ENCODE measurements at places on chromosomes 3 and 15.

DNA sequence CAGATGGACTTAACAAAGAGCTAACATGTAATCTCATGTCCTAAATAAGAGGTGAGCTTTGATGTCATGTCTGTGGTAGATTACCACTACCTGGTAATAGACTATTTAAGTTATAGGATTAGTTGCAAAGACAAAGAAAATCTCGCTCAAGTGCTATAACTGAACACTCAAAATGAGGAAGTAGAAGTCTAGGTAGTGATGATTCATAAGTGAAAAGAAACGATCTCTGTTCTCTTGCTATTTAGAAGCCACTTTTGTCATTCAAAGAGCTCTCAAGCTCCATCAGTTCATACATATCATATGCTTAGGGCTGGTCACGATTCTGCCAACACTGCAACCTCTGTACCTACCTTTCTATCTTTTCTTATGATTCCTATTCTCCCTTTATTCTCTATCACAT is 110.9 kb downstream of the EDEM1 start:
- DNase-seq, result no peak

GRCh38 chr3:54878145-54878544 is 49.7 kb downstream of the LRTM1 start:
- no peak for DNase-seq

- DNase-seq, result no peak
These were observed 82.2 kb downstream of the CPN2 start for GRCh38 chr3:194268654-194269512.

- DNase-seq, result no peak
These were observed 3.5 kb upstream of the PLOD2 start for GRCh38 chr3:146164506-146164905.

DNA sequence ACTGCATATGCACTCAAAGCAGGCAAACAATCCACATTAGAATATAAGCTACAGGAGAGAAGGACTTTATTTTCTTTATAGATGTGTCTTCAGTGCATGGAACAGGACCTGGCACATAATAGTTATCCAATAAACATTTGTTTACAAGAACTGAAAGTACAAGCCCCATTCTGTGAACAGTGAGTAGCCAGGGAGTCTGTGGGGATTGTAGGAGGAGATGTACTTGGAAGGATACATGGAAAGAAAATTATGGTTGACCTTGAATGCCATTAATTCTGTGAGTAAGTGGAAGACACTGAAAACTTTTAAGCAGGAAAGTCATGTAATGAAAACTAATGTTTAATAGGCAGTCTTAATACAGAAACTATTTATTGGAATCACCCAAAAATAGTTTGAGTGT is 28.3 kb downstream of the MASP1 start:
- DNase-seq, result no peak

GRCh38 chr3:127171721-127172120 is 21.2 kb upstream of the PRR23E start:
- DNase-seq, result no peak

DNA sequence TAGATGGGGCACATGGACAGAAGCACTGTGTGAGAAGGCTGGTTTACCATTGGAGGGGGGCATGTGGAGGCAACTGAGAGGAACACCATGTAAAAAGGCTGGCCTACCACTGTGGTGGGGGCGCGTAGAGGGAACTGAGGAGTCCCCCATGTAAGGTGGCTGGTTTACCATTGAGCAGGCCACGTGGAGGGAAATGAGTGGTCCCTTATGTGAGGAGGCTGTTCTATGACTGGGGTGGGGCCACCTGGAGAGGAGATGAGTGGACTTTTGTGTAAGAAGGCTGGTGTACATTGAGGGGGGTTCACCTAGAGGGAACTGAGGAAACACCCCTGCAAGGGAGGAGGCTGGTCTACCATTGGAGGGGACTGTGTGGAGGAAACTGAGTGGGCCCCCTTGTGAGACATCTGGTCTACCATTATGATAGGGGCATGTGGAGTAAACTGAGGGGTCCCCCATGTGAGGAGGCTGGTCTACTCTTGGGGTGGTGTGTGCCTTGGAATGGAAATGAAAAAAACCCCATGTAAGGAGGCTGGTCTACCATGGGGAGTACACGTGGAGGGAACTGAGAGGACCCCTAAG is 156.9 kb downstream of the FBLN2 start:
- no peak for DNase-seq

DNA sequence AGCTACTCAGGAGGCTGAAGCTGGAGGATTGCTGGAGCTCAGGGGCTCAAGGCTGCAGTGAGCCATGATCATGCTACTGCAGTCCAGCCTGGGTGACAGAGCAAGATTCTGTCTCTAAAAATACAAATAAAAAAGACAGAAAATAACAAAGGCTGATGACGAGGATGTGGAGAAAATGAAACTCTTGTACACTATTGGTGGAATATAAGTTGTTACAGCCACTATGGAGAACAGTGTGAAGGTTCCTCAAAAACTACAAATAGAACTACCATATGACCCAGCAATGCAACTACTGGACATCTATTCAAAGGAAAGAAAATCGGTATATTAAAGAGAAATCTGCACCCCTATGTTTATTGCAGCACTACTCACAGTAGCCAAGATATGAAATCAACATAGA is 526.7 kb upstream of the NAALADL2 start:
- DNase-seq, result no peak

- no peak for DNase-seq
These were observed 156.7 kb upstream of the MEF2A start for GRCh38 chr15:99409097-99409473.

GRCh38 chr15:83930392-83931212 is 276.7 kb downstream of the ADAMTSL3 start:
- no peak for DNase-seq

- no peak for DNase-seq
These were observed 33.8 kb upstream of the GREM1 start for GRCh38 chr15:32683906-32684584.

DNA sequence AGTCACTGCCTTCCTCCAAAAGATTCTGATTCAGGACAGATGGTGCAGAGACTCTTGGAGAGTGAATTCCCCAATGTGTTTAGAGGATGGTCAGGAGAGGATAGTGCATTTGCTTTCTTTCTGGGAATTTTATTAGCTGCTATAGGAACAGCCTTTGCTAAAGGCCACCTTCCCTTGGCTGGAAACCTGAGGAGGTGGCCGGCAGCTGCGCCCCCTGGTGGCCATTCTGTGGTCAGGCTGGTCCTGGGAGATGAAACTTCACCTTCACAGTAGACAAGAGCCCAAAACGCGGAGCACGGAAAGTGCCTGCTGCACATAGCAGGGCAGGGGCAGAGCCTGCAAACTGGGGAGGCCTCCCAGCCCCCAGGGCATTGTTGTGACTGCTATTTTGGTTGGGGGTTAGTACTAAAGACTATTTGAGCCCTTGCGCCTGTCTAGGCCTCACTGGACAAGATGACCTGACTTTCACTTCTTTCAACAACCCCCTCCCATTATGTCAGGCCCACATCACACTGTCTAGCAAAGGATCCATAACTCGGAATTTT is 34.3 kb downstream of the SEC22C start:
- DNase-seq, result peak; percentile 42

DNA sequence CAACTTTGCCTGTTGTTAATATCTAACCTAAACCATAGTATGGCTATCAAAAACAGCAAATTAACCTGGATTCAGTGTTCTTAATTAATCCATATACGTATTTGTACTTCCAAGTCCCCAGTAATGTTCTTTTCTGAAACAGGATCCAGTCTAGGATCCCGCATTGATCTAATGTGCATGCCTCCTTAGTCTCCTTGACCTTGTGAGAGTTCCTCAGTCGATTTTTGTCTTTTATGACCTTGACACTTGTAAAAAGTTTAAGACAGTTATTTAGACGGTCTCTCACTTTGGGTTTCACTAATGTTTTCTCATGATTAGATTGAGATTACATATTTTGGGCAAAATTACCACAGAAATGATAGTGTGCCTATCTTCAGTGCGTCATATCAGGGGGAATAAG is 69.4 kb downstream of the TGFBR2 start:
- DNase-seq, result no peak

DNA sequence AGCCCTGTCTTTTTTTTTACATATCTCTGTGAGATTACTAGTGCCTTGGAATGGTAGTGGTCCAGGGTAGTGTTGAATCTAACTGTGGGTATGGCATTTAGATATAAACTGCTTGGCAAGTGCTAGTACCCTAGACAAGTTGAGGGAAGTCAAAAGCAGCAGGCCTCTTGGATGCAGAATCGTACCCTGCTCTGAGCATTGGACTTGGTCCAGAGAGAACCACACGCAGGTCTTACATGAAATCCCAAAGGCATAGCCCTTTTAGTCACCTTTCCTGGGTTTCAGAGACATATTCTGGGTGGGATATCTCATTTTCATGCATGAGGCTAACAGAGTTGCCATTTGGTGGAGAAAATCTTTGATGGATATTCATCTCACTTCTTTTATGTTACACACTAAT is 641.4 kb downstream of the PDCD6IP start:
- no peak for DNase-seq

DNA sequence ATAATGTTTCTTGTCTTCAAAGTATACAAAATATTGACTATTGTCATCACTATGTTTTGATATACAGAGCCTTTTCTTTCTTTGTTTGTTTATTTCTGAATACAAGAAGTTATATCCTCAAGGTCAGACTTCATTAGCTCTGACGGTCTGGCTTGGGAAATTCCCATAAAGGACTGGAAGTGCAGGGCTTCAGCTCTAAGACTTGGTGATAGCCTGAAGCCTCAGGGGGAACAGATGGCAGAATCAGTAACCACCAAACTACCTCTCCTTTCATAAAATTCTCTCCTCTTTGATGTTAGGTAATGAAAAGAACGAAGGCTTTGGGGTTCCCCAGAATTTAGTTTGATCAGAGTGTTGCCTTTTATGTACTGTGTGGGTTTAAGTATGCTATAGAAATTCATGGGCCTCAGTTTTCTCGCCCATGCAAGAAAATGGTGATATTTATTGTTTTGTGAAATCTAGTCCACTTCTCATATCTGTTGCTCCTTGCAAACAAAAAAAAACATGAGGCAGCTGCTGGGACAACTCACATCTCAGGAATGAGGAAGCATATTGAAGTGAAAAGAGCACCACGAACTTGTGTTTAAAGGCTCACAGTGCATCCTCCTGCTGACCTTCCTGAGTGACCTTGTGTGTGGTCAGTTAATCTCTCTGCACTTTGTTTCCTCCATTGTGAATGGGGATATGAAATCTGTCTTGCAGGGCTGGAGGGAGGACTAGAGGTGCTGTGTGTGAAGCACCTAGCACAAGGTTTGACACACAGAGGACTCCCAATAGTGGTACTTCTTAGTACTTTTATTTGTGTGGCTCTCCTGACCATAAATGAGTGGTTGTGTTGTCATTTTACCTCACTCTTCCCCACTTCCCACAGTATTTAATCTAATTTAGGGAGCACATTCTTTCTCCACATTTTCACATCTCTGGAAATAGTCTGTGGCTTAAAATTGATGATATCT is 569.8 kb upstream of the IL12A start:
- no peak for DNase-seq

DNA sequence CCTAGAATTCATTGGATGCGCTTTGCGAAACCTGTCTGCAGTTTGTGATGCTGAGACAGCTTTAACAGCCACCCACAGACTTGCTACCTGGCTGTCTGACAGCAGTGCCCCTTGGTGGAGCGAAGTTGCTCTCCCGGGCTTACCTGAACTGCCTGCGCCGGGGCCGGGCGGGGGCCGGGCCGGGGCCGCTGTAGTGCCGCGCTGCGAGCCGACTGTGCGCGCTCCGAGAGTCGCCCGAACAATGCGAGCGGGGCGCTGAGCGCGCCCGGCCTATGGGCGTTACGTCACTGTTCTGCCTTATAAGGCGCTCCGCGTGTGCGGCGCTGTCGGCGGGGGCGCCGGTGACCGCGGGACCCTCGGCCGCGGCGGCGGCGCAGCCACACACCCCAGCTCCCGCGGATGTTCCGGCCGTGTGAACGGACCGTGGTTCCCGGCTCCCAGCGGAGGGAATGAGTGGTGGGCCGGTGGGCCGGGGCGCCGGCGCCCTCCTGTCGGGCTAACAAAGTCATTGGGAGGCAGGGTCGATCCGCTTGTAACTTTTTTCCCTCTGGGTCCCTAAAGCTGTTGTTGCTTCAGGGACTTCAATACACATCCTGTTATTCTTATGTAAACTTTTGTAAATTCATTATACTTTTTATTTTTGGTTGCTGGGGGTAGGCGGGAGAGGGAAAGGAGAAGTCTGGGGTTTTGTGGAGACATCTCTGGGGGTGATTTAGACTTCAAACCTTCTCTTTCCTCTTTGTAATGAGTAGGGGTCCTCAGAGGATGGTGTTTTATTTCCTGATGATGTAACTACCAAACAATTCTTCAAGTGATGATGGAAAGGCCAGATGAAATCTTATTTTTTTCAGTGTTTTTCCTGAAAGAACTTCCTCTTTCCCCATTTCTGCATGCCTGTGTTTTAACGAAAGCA is 58.5 kb downstream of the CMSS1 start:
- DNase-seq, result peak; percentile 60

DNA sequence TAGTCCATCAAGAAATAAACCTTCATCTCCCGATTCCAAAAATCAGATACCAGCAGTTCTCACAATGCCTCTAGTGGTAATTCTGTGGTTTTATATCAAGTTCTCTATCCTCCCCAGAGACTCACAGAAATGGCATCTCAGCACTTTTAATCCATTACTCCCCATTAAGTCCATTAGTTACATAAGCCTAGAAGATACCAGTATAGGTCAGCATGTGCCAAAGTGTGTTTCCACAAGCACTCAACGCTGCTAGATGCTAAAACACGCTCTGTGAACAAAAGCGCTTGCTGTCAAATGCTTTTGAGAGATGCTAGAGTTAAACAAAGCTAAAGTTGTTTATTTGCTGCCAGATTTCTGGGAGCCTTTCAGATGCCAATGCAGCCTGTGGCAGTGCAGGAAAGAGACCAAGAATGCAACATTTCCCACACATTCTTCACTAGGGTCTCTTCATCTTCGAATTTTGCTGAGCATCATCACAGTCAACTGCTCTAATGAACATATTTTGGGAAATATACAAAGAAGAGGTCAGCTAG is 918.8 kb upstream of the CFAP20DC start:
- no peak for DNase-seq

GRCh38 chr3:162865466-162865865 is 1368.9 kb downstream of the OTOL1 start:
- DNase-seq, result no peak

- DNase-seq, result no peak
These were observed 14.0 kb downstream of the NANOGP8 start for GRCh38 chr15:35071106-35071505.

- no peak for DNase-seq
These were observed 63.6 kb downstream of the MOBP start for GRCh38 chr3:39531066-39531465.

- DNase-seq, result no peak
These were observed 335.2 kb downstream of the RORA start for GRCh38 chr15:60893886-60894285.

GRCh38 chr3:162769564-162769963 is 1273.0 kb downstream of the OTOL1 start:
- DNase-seq, result no peak

GRCh38 chr15:48925714-48926223 is 38.0 kb downstream of the SHC4 start:
- no peak for DNase-seq

- DNase-seq, result no peak
These were observed 30.2 kb upstream of the ATOSA start for GRCh38 chr15:52709187-52709981.
